ENCODE measurements at places on chromosomes 4 and X.

DNA sequence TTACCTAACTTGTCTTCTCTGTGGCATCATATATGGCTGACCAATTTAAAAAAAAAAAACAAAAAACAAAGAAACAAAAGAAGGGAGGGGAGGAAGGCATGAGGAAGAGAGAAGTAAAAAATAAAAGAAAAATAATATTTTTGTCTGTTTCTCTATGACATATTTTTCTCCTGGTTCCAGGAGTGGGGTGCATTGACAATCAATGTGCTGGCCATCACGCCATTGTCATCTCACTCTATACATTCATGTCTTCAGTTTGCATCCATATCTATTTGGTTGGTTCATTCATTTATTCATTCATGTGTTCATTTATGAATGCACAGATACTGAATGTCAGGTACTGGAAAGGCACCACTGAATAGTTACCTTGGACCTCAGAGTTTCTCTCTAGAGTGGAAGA lies 183.4 kb downstream of the DCHS2 start:
- DNase-seq = no peak

DNA sequence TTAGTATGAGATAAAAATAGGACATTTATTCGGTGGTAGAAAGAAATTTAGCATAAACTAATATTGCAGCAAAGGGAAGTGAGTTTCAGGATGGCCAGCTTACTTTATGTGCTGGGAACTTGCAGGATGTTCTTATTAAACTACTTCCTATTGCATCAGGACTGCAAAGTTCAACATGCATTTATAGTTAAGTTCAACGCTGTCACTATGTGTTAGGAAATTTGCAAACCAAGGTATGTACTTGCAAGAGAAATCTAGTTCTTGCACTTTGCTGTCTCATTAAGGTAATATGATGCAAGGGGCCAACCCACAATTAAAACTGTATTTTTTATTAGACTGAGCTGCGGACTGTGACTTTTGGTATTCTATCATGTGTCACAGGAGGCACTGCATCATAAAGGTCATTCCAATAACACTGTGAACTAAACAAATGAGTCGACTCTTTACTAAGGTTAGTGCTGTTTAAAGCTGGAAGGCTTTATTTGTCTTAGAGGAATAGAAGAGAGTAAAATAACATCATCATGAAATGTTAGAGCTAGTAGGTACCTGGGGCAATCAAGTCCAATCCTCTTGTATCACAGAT lies 1525.7 kb upstream of the TENM3 start:
- DNase-seq = peak; percentile 10

- no peak for DNase-seq
These were observed 17.4 kb downstream of the ZFYVE28 start for GRCh38 chr4:2400841-2401609.

DNA sequence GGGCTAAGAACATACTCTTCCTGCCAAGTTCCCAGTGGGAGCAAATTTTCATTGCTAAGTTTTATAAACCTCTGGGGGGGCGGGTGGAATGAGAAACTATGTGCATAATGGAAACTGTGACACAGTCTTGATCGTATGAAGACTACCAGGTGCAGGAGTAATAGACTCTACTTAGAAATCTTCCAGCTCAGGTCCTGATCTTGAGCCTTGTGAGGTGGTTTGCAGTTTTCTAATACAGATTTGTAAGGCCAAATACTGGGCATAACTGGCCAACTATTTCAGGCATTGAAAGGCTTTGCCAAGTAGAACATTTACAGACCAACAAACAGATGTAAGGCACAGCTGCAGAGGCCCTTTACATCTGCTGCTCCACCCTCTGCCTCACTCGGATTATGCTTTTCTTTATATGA lies 89.7 kb upstream of the CBR4 start:
- DNase-seq = peak; percentile 65

GRCh38 chrX:154443992-154444754 lies at the start of gene FAM50A:
Gene FAM50A (plus strand): TSS chrX:154444141. CDS start chrX:154444236, 95 bp downstream.
- DNase-seq = peak; percentile 99

GRCh38 chr4:41646862-41647261 lies 101.7 kb downstream of the PHOX2B start:
- DNase-seq = no peak

DNA sequence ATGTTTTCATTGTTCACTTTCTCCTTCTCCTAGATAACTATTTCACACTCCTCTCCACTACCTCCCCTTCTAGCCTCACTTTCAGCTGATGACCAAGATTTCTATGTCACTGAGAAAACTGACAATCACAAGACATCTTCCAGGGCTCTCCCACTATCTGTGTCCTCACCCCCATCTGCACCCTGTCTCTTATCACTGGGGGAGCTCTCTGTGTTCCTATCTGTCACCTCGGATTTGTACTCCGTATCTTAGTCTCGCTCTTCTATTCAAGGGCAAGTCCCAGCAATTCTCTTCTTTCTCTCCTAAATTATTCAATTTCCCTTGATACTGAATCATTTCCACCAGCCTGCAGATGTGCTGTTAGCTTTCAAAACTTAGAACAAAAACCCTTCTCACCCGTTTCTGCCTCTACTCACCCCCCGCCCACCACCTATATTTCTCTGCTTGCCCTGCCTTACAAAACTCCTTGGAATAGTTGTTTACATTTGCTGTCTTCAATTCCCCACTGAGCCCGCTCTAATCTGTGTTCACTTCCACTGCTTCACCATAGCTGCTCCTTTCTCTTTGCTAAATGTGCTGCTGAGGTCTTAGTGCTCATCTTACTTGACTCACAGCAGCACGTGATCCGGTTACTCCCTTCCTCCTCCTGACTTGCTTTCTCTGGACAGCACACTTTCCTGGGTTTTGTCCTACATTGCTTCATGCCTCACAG lies 293.2 kb downstream of the UNC5C start:
- peak; percentile 90 for DNase-seq

GRCh38 chr4:110669663-110670062 lies 46.8 kb upstream of the PITX2 start:
- DNase-seq = no peak

GRCh38 chrX:16445166-16445752 lies 204.7 kb upstream of the S100G start:
- DNase-seq = peak; percentile 72

DNA sequence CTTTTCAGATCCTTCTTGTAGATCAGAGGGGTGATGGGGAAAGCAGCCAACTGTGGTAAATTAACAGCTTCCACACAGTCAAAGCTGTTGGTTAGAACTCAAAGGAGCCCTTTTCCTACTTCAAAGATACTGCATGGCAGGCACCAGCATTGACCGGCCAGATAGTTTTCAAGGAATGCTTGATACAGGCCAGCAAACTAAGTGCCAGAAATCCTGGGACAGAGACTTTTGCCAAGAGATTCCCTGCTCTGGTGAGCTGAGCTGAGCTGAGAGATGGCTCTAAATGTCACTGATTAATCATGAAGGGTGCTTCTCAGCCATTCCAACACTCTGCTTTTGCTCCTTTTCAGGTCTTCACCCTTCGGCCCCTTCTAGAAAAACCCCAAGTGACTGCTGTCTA lies 131.6 kb upstream of the MED14 start:
- no peak for DNase-seq

- peak; percentile 82 for DNase-seq
These were observed at the start of the genes SATL1 and ZNF711 for GRCh38 chrX:85243761-85244449. Gene SATL1 (minus strand): TSS chrX:85243779. CDS start chrX:85108968, 134,811 bp downstream. Gene ZNF711 (plus strand): TSS chrX:85243991. CDS start chrX:85247573, 3,582 bp downstream.

- no peak for DNase-seq
These were observed 89.3 kb upstream of the STX18 start for GRCh38 chr4:4631150-4631549.

DNA sequence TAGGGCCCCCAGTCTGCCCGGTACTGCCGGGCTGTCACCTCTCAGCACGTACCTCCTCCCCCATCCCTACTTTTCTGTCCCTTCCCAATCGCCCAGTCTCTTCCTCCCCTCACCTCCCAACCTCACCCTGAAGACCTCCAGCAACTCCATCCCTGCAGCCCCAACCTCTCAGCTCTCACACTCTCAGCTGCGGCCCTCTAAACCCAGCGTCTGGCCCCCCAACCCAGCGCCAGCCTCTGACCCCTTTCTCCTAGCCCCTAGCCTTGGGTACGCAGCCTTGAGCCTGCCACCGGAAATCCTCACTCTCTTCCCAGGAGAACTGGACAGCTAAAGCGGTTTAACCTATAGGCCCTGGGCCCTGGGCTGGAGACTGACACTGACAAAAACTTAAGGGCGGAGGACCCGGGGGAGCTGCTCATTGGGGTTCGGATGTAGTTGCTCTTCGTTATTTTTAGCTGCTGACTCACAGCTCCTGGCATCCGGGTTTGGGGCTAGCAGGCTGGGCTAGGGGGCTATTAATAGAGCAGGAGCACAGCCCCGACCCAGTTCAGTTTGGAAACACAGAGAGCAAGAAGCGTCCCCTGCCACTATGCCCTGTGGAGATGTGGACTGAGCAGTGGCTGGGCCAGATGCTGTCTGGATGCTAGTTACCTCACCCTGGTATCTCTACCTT lies 9.6 kb upstream of the DLG3 start:
- peak; percentile 85 for DNase-seq

DNA sequence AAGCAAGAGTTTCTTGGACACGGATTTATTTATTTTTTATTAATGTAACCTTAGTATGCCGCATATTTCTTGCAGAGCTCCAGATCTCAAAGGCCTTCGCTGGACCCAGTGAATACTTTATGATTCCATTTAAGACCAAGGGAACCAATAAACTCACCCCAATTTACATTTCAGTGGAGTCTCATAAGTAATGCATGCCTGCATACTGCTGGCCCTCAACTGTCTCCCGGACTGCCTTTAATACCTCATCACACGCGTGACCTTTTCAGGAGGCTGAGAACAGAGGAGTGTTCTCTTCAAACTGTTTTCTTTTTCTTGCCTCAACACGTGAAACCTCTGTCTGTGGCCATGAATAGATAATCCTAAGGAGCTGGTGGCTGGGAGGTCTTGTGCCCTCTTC lies 240.9 kb downstream of the STIM2 start:
- DNase-seq = no peak

- DNase-seq = no peak
These were observed 528.2 kb upstream of the FAT1 start for GRCh38 chr4:187251896-187252295.

DNA sequence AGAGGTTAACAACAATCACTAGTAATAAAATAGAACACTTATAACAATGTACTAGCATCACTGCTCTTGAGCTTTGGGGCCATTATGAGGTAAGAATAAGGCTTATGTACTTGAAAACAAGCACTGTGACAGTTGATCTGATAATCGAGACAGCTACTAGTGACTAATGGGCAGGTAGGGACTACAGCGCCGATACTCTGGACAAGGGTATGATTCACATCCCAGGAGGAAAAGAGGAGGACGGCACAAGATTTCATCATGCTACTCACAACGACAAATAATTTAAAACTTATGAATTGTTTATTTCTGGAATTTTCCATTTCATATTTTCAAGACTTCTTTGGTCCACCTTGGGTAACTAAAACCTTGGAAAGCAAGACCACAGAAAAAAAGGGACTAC lies 62.3 kb downstream of the FAM184B start:
- DNase-seq = no peak

DNA sequence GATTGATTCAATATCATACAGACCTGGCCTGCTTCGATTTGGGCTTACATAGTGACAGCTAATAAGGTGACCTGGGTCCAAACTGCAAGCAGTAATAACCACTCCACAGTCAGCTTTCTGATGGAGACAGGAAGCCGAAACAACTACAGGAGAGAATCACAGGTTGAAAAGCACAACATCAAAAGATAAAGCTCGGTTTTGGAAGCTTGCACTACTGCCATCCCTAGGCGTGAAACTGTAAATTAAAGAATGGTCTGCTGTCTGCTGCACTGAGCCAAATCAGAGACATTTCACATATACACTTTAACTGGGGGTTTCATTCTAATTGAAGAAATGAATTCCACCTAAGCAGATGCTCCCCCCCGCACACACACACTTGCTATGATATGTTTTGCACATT lies 116.3 kb downstream of the DHX15 start:
- peak; percentile 72 for DNase-seq

DNA sequence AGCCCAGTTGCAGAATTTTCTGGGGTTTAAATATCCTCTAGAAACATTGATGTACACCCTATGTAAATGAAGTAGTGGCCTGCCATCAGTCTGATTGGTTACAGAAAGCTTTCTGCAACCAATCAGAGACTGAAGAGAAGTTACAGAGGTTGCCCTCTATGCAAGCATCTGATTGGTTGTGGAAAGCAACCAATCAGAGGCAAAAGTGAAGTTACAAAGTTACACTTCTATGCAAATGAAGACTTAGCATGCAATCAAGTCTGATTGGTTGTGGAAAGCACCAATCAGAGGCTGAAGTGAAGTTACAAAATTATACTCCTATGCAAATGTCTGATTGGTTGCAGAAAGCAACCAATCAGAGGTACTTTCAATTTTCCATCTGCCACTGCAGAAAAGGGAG lies 51.9 kb upstream of the USP9X start:
- DNase-seq = no peak

DNA sequence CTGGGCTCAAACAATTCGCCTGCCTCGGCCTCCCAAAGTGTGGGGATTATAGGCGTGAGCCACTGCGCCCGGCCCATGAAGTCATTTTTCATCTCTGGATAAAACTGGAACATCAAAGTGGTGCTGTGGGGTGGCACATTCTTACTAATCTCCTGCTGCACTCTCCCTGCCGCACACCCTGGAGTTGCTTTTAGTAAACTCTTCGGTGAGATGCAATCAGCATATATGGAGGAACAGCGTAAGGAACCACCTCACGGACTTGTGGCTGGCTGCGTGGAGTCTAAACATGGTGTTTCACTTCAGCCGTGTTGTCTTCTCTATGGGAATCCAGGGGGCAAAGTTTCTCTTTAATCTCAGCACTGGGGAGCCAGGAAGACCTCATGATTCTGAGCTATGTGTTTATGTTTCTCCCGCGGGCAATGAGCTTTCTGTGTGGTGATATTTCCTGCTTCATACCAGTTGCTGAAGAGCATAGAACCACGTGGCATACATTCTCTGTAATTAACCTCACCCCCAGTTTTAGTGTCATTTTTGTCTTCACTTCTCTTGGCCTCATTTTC lies 2.1 kb upstream of the RHOH start:
- no peak for DNase-seq

GRCh38 chr4:152074573-152074972 lies 313.8 kb upstream of the GATB start:
- no peak for DNase-seq

DNA sequence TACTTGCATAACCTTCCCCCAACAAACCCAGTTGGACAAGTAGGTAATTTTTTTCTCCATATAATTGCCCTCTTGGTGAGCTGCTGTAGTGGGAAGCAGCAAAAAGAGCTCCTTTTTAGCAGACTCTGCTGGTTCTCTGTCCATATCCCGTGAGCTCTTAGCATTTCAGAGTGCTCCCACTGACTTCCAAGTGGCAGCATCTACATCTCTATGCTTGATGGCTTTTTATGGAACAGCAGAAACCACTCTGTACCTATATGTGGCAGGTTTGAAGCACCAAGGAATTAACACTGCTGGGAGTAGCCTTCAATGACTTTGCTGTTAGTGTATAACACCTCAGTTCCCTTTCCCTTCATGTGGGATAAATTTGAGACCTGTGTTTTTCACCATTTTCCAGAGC lies 168.4 kb upstream of the NHS start:
- DNase-seq = no peak
